ENCODE measurements at places on chromosomes 1 and 21. TPM values are rescaled to one million over a fixed set of nuclear protein-coding genes. Genes with fewer than 3 reads are reported as not detected.

OR2L8 gene
- polyA plus RNA-seq, result not detected

CLIC6 gene
- polyA plus RNA-seq, result 5.5 TPM

PM20D1 gene
- polyA plus RNA-seq, result 5.6 TPM

CD2 gene
- 0.61 TPM for polyA plus RNA-seq

KCNA3 gene
- polyA plus RNA-seq, result 0.70 TPM

GPR37L1 gene
- polyA plus RNA-seq, result 0.02 TPM

DNA sequence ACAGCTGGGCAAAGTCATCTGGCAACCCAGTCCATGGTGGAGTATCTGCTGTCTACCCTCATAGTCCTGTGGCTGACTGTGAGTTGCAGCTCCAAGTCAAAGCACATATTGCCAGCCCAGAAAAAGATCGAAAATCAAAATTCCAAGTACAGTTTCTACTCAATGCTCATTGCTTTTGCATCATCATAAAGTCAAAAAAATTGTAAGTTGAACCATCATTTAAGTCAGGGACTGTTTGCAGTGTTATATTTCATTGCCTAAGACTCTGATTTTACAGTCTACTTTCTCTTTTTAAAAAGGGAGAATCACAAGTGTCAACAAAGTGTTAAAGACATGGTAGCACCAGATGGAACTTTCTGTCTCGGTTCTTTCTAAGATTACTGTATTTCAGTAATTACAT lies 22.7 kb upstream of the MAN1C1 start:
- no peak overlapping the region for H3K4me3 ChIP-seq
- H3K4me1 ChIP-seq, result peaks cover 8% of the 10 kb centered on the region
- DNase-seq, result no peak
- no peak overlapping the region for H3K27ac ChIP-seq

DNA sequence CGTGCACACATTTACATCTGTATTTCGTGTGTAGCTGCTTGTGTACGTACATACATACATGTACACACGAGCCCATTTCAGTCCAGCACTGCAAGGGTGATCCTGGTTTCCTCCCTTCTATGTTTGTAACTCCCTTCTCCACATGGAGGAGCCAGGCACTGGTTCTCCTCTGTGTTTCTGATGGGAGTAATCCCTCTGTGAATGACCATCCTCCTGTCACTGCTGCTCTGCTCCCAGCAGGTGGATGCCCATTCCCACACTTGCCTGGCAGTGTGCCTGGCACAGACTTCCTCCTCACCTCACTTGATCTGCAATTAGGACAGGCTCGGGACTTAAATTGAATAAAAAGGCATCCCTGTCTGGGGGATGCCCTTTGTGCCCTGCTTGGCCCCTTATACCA lies 37.1 kb downstream of the TRAPPC10 start:
- no peaks in the 10 kb centered on the region for H3K4me1 ChIP-seq
- no peak overlapping the region for H3K4me3 ChIP-seq
- no peak overlapping the region for H3K27ac ChIP-seq
- no peaks in the 10 kb centered on the region for H3K27me3 ChIP-seq
- H3K36me3 ChIP-seq, result no peaks in the 10 kb centered on the region

- no peaks in the 10 kb centered on the region for H3K27me3 ChIP-seq
- no peaks in the 10 kb centered on the region for H3K4me1 ChIP-seq
These were observed 128.4 kb upstream of the SOD1 start for GRCh38 chr21:31530897-31531705.

GRCh38 chr1:93729502-93729901 lies 47.9 kb upstream of the BCAR3 start:
- no peaks in the 10 kb centered on the region for H3K36me3 ChIP-seq
- no peaks in the 10 kb centered on the region for H3K4me1 ChIP-seq
- H3K27ac ChIP-seq, result no peak overlapping the region
- no peak overlapping the region for H3K4me3 ChIP-seq
- H3K27me3 ChIP-seq, result no peaks in the 10 kb centered on the region

DNA sequence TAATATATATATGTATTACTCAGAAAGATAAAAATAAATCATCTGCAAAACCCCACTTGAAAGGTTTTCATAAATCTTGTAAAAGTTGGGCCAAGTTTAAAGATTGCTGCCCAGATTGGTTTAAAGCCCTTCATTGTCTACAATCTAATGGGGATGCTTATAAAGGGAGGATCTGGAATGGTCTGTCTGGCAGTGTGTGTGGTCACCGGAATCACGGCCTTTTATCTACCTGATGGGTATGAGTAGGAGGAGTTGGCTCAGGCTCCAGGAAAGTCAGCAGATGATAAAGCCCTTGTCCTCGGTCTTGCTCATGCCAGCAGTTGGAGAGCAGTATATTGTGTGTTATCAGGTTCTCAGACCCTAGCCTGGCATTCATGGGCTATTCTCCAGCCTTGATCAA lies 197.7 kb downstream of the ROR1 start:
- no peaks in the 10 kb centered on the region for H3K36me3 ChIP-seq
- DNase-seq, result no peak
- no peak overlapping the region for H3K4me3 ChIP-seq
- no peak overlapping the region for H3K27ac ChIP-seq

DNA sequence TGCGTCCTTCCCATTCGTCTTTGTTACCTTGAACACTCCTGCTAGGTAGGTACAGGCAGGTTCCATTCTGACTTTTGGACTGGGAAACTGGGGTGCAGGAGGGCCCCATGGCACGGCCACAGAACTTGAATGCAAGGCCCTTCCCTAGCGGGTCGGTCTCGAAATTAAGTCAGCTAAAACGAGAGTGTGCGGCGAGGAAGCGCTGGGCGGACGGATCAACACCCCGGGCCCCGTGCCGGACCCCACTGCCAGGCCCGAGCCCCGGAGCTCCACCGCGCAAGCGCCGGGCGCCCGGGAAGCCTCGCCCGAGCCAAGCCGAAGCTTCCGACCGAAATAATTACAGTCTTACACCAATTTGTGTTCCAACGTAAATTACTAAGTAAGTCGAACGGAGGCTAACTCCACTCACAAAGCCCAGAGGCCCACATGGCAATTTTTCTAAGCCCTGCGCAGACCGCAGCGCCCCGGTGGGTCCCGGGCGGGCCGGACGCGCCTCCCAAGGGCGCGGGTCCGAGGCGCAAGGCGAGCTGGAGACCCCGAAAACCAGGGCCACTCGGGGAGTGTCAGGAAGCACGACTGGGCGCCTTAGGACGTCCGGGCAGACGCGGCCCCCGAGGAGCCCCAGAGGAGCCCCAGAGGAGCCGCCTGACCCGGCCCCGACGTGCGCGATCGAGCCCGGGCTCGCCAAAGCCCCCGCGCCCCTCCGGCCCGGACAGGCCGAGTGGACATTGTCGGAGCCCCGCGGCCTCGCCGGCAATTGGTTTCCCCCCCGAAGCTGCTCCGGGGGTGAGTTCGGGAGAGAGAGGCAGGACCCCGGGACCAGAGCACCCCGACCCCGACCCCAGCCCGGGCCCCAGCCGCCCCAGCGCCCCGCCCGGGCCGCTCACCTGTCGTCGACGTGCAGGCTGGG lies 624 bp downstream of the RIPK4 start:
- DNase-seq, result peak; percentile 48
- H3K4me3 ChIP-seq, result peak overlapping the region; percentile 53
- H3K36me3 ChIP-seq, result no peaks in the 10 kb centered on the region
- H3K4me1 ChIP-seq, result peaks cover 29% of the 10 kb centered on the region
- H3K27ac ChIP-seq, result peak overlapping the region; percentile 93

DNA sequence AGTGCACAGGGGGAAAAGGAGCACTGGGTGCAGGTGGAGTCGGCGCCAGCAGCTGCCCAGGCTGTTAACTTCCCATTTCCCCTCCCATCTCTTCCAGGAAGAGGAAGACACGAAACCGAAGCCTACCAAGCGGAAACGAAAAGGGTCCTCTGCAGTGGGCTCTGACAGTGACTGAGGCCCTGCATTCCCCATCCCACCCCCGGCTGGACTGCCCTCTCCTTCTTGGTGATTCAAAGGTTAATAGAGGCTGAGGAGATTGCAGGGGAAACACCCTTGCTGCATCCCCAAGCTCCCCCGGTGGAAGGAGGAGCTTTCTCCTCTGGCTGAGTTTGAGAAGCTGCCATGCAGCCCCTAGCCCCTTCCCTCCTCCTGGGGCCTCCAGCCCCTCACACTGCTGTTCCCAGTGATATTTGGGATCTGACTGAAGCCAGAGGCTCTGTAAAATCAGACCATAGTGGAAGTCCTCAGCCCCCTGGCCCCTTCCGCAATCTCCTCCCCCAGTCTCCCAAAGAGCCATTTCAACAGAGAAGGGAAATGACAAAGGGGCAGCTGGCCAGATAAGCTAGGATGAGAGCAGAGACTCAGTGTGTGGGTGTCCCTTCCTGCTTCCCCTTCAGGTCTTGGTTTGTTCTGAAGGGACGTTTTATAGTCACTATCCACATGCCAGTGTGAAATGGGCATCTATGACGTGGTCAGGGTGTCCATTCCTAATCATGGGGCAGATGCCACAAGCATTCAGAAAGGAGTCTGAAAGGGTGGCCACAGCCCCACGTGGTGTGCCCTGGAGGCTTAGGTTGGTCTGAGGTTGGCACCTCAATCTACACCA lies 1.9 kb upstream of the SLC27A3 start:
- H3K4me1 ChIP-seq, result peaks cover 18% of the 10 kb centered on the region
- no peaks in the 10 kb centered on the region for H3K36me3 ChIP-seq
- H3K4me3 ChIP-seq, result no peak overlapping the region

GRCh38 chr1:42973286-42973685 lies 14.6 kb upstream of the SLC2A1 start:
- DNase-seq, result no peak
- no peak overlapping the region for H3K27ac ChIP-seq
- no peaks in the 10 kb centered on the region for H3K36me3 ChIP-seq
- H3K27me3 ChIP-seq, result no peaks in the 10 kb centered on the region
- no peaks in the 10 kb centered on the region for H3K4me1 ChIP-seq
- no peak overlapping the region for H3K4me3 ChIP-seq

GRCh38 chr21:36718951-36719501 lies 20.1 kb downstream of the SIM2 start:
- H3K4me1 ChIP-seq, result no peaks in the 10 kb centered on the region
- peaks cover 14% of the 10 kb centered on the region for H3K27me3 ChIP-seq
- H3K27ac ChIP-seq, result no peak overlapping the region
- DNase-seq, result no peak

DNA sequence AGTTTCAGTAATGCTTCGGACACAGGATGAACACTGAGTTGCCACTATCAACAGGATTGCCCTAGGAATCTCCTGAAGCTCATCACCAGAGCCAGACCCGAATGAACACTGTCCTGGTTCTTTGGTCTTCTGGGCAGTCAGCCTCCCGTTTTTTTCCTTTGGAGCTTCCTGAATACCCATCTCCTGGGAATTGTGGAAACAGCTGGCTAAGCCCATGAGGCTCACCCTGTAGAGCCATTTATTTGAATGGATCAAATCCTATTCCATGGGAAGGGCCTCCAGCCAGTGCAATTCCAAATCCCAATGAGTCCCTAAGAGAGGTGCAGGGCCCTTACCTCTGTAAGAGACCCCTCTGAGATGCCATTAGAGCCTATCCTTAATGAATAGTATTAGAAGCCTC lies 5.9 kb downstream of the RCSD1 start:
- no peak overlapping the region for H3K4me3 ChIP-seq
- no peak overlapping the region for H3K27ac ChIP-seq
- DNase-seq, result no peak
- H3K4me1 ChIP-seq, result no peaks in the 10 kb centered on the region
- H3K27me3 ChIP-seq, result no peaks in the 10 kb centered on the region

All from pancreas (tissue), 10 donors.